Hematopoietic multipotent progenitor cell treated with erythropoietin and hydrocortisone succinate and interleukin-3 and kit ligand, for 6 days (in vitro differentiated cells): ENCODE measurements at places on chromosomes 16 and 17.

- DNase-seq: peak; percentile 44
Observed at GRCh38 chr17:66507103-66507923, 204.9 kb downstream of the PRKCA start.

GRCh38 chr17:3529817-3530741 lies 27.5 kb downstream of the TRPV3 start:
- peak; percentile 35 for DNase-seq

- DNase-seq: no peak
Observed at GRCh38 chr17:31931756-31932155, 5.1 kb upstream of the SUZ12 start.

- no peak for DNase-seq
Observed at GRCh38 chr17:80885947-80886582, 105.6 kb upstream of the CHMP6 start.

DNA sequence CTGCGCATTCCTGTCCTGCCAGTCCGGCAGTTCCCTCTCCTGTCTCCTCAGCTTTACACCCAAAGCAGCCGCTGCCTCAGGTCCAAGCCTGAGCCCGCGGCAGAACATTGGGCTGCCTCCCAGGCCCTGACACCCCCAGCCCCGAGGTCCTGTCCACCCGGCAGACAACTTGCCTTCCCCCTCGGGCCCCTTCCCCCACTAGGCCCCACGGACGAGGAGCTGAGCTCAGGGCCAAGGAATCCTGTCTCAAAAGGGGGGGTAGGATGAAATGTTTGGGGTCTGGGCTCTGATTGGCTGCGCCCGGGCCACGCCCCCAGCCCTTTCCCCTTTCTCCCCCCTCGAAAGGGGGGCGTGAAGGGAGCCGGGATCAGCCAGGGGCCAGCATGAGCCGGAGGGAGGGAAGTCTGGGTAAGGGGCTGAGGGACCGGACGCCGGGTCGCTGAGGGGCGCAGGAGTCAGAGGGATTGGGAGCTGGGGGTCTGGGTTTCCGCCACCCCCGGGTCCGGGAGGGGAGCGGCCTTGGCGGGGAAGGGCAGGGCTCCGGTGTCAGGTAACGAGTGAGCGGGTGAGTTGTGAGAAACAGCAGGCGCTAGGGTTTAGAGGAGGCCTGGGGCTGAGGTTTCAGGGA lies at the start of gene CTF1:
Gene CTF1 (plus strand): TSS at position 354 of the 628 bp plus-strand sequence. CDS start 30 bp downstream, at position 384.
- DNase-seq: peak; percentile 37
